Small intestine (tissue), 16 donors: ENCODE measurements at places on chromosomes 1 and 21.

DNA sequence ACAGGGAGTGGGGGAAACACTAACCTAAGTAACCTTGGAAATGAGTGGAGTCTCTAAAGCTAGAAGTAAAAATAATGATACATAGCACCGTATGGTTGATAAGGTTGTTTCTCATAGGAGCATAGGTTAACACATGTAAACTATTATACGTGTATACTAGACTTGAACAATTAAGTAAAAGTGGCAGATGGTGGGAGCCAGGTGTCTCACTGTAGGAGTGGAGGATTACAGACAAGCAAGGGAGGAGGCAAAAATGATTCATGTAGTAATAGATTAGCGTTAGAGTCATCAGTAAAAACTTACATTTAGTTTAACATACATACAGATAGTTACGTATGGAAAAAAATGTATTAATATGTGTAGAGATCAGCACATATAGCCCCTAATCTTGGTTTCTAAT lies 138.4 kb upstream of the DSCAM start:
- DNase-seq = no peak

GRCh38 chr1:179083533-179083932 lies 1.7 kb downstream of the TOR3A start:
- DNase-seq = peak; percentile 87

DNA sequence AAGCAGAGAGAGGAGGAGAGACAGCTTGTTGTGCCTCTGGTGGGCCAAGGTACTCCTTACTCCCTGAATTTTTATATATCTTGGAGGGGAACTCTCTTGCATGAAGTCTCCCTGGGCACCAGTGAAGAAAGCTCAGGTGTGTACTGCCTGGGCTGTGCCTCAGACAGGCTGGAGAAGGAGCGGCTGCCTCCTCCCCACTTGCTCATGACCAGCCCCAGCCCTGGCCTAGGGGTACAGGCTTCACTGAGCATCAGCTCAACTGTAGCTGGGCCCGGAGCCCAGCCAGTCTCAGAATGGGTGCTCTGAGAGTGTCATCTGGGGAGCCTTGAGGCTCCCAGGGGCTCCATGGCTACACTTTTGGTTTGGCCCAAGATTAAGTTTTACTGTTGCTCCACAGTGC lies 44.8 kb upstream of the TENT5C start:
- no peak for DNase-seq

DNA sequence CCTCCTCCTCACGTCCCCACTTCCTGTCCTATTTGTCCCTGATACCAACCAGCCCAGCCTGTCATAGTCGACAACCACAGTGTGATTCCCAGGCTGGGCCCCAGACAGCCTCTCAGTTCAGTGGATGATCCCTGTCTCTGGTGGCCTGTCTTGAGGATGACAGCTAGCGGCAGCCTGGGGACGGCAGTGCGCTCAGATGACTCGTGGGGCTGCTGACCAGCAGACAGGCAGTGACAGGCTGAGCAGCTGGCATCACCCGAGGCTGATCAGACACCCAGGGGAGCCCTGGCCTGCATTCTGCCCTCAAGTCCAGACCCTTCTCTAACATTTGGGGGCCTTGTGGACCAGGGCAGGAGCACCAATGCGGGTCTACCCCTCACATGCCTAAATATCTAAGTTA lies 21.0 kb downstream of the NKAIN1 start:
- DNase-seq = no peak

DNA sequence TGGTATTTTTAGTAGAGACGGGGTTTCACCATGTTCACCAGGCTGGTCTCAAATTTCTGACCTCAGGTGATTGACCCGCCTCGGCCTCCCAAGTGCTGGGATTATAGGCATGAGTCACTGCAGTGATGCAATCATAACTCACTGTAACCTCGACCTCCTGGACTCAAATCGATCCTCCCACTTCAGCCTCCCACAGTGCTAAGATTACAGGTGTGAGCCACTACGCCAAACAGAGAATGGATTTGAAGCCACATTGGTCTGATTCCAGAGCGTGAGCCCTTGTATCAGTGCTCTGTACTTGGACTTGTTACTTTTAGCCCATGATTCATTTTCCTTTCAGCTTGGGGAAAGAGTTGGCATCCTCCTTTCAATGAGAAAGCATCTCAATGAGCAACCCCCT lies 14.9 kb upstream of the ZNF683 start:
- no peak for DNase-seq

DNA sequence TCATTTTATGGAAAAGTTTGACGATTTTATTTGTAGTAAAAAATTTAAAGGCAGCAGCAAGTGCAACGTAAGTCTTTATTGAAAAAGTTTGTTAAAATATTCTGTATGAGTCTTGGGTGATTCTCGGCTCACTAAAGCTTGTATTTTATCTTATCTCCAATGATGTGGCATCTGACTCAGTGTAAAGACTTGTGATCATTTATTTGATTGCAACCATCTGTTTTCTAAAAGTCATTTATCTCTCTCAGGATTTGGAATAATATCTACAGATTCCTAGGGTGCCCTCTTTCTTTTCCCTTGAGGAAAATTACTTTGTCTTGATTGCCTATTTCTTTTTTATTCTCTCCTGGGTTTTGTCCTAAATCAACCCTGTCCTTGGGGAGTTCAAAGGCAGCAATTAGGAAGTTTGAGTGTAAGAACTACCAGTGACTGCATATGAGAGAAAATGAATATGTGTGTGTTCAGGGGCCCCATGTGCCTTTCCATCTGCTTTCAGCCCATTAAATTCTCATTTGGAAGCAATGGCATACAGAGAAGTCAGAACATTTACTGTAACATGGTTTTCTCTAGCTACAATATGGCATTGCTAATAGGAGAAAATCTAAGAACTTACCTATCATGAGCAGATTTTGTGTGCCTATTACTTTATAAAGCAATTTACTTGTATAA lies 575.0 kb upstream of the CHRM3 start:
- DNase-seq = no peak

- peak; percentile 83 for DNase-seq
These were observed at the start of gene RNF223 for GRCh38 chr1:1073743-1074587. TSS of gene RNF223 (minus strand) at chr1:1074306. CDS start at chr1:1072566, 1,740 bp downstream.

- DNase-seq = no peak
These were observed 58.4 kb downstream of the DMAP1 start for GRCh38 chr1:44271646-44272045.

GRCh38 chr1:207649865-207650580 lies 5.1 kb downstream of the CR1L start:
- DNase-seq = no peak

DNA sequence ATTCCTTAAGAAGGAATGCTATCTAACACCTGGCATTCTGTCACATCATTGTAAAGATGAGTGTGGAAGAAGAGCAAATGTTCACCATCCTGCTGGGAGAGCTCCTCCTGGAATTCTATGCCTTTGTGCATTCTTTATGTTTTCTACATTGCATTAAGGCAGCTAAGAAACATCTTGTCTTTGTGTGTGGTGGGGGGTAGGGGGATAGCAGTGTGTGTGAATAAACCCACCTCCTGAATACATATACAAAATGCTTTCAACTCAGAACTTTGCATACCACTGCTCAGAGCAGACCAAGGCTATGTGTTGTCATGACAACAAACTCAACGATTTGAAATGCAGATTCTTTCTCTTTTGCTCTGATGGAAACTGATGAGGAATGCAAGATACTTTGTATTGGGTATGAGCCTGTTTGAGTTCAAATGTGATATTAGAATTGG lies 193.6 kb upstream of the KAZN start:
- no peak for DNase-seq

- no peak for DNase-seq
These were observed 213.8 kb downstream of the URB2 start for GRCh38 chr1:229839800-229840199.

- DNase-seq = peak; percentile 80
These were observed 20.6 kb downstream of the RUNX3 start for GRCh38 chr1:24909388-24909898.

DNA sequence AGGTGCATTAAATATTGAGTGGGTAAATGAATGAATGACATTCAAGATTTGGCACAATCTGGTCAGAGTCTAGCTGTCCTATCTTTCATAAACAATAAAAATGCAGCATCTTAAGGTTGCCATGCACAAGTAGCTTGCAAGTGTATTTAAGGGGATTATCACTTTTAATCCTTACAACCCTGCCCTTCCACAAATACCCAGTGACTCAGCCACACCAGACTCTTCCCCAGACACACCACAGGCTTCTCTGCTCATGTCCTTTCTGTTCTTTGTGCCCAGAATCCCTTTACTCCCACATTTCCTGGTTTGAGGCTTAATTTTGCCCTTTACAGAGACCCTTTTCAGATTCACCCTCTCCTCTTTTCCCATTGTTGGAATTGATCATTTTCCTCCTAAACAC lies 59.8 kb downstream of the KIRREL1 start:
- DNase-seq = no peak

- DNase-seq = no peak
These were observed 90.8 kb downstream of the XPR1 start for GRCh38 chr1:180722586-180722985.

DNA sequence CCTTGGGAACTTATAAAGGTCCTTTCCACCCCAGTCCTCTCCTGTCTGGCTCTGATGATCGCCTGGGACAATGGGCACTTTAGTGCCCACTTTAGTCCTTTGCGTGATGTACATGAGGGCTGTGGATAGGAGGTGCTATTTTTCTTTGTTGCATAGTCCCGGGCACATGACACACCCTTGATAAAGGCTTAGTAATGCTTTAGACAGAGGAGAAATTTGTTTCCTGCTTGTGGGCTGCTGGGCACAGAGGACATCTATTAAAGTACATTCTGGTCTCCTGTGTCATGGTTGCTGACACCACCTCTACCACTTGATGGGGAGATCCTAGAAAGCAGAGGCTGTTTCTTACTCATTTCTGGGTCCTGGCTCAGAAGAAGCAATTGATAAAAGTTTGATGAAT lies 5.4 kb upstream of the KNCN start:
- peak; percentile 72 for DNase-seq

DNA sequence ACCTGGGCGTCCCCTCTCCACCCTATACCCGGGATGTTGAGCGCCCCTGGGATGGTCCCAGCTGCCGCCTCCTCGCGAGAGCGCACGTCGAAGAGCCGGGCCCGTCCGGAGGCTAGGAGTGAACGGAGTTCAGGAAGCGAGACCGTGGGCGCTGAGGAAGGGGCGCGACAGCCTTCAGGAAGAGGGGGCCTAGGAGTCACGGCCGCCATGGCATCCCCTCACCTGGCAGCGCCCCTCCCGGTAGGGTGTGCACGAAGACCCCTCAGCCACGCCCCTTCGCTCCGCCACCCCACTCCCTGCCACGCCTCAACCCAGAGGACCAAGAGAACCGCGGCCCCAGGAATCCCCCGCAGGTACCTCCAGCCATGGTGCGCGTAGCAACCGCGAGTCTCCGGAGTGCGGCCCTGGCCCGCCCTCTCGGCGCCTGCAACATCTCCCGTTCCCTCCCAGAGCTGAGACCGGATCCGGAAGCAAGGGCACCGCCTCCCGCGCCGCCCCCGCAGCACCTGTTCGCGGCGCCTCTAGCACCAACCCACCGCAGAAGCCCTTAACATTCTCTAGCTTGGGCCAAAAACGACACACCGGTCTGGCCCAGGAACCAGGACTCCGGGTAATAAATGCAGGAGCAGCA lies at the start of gene TSTD1:
Gene TSTD1, minus strand, starts transcription at position 442 of the 631 bp plus-strand sequence. Its CDS starts 75 bp downstream, at position 367.
- DNase-seq = peak; percentile 89

DNA sequence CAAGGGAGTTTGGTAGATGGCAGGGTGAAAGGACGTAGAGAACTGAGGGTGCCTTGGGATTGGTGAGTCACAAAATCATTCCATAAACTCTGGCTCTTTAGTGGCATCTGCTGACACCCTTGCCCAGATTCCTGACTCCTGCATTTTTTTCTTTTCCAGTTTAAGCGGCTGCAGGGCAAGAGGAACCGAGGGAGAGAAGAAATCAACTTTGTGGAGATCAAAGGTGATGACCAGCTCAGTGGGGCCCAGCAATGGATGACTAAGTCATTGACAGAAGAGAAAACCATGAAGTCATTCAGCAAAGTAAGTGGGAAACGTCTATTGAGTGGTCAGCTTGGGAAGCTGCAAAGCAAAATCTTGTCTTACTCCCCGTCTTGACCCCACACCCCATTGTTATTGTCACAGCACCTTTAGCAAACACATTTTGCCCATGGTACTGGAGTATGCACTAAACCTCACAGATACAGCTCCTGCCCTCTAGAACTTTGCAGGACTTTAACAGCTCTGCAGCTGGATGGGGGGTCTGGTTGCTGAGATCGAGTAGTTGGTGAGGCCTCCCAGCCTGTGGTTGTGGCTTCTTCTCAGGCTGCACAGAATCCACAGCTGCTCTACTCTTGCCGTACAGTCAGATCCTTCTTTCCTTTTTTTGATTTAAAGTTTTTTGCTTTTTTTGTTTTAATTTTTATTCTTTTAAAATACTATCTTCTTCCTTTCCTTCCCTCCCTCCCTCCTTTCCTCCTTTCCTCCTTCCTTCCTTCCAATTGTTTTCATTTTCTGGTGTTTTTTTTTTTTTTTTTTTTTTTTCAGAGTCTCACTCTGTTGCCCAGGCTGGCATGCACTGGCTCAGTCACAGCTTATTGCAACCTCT lies 21.9 kb downstream of the SH2D2A start:
- no peak for DNase-seq

- DNase-seq = no peak
These were observed 84.2 kb downstream of the RABGAP1L start for GRCh38 chr1:174243451-174244000.

GRCh38 chr1:4595341-4596225 lies 58.8 kb upstream of the AJAP1 start:
- DNase-seq = no peak

- DNase-seq = no peak
These were observed 28.6 kb upstream of the STUM start for GRCh38 chr1:226519716-226520598.

- peak; percentile 4 for DNase-seq
These were observed 151.6 kb downstream of the DISC1 start for GRCh38 chr1:231778009-231778719.

DNA sequence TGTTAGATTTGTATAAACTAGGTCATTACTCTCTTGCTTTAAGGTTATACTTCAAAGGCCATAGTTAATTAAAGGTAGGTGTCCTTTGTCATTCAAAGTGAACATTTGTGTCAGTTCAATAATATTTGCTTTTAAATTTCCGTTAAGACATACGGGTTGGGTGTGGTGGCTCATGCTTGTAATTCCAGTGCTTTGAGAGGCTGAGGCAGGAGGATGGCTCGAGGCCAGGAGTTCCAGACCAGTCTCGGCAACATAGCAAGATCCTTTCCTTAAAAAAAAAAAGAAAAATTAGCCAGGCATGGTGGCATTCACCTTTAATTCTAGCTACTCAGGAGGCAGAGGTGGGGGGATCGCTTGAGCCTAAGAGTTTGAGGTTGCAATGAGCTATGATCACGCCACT lies 80.4 kb downstream of the KIF26B start:
- DNase-seq = no peak

GRCh38 chr1:116254776-116255175 lies 118.3 kb upstream of the ATP1A1 start:
- peak; percentile 96 for DNase-seq

- no peak for DNase-seq
These were observed 46.6 kb downstream of the SMYD2 start for GRCh38 chr1:214327514-214327913.

DNA sequence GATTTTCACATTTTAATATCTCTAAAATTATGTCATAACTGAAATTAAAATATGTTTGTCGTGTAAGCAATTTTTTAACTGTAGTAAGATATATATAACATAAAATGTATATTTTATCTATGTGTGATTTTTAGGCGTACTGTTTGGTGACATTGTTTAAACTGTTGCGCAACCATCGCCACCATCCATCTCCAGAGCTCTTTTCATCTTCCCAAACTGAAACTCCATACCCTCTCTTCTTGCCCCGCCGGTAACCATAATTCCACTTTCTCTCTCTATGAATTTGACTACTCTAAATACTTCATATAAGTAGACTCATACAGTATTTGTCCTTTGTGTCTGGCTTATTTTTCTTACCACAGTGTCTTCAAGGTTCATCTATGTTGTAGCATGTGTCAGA lies 66.4 kb downstream of the DDX20 start:
- DNase-seq = no peak
